ENCODE measurements at places on chromosomes 13 and 19. TPM values are rescaled to one million over a fixed set of nuclear protein-coding genes. Genes with fewer than 3 reads are reported as not detected.

GRCh38 chr19:14441041-14441938, 8.2 kb downstream of the PKN1 start:
- DNase-seq: no peak

Gene CGB3
- not detected for total RNA-seq

GRCh38 chr13:33146843-33147611, 130.8 kb downstream of the KL start:
- no peak for DNase-seq

Gene AMH
- 268 TPM for total RNA-seq

Gene NR1H2
- total RNA-seq: 93.8 TPM

DNA sequence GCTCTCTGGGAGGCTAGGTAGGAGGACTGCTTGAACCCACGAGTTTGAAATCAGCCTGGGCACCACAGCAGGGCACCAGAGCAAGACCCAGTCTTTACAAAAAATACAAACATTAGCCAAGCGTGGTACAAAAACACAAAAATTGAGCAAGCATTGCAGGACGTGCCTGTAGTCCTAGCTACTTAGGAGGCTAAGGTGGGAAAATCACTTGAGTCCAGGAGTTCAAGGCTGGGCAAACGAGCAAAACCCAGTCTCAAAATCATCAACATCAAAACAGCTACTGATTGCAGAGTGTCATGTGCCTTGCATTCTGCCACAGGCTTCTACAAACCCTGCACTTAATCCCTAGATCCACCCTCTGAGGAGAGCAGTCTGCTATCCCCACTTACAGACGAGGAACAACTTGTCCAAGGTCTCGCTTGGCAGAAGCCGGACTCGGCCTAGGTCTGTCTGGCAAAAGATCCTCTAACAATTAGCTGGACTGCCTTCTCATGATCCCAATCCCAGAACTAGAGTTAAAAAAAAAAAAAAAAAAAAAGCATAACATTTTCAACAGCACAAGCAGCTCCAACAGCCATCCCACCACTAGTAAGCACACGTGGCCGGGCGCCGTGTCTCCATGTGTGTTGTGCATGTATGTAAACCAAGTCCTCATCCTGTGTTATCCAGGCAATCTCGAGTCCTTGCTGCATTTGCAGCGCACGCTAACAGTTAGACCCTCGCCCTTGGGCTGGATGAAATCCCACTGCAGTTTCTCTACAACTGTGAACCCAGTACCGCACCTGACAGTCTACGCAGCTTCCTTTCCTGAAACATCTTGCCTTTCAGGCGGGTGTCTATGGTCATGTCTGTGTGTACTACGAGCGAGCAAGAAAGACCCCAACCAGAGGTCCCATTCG, 2.0 kb downstream of the PPP6R1 start:
- DNase-seq: peak; percentile 63

- DNase-seq: no peak
These were observed at the start of gene FPR1 for GRCh38 chr19:51751655-51752054. TSS of gene FPR1 (minus strand) at chr19:51751878. CDS start at chr19:51746994, 4,884 bp downstream.

GRCh38 chr13:44817131-44817671, 172.1 kb downstream of the NUFIP1 start:
- DNase-seq: no peak

- no peak for DNase-seq
These were observed 103.3 kb upstream of the ZNF507 start for GRCh38 chr19:32241932-32242710.

DNA sequence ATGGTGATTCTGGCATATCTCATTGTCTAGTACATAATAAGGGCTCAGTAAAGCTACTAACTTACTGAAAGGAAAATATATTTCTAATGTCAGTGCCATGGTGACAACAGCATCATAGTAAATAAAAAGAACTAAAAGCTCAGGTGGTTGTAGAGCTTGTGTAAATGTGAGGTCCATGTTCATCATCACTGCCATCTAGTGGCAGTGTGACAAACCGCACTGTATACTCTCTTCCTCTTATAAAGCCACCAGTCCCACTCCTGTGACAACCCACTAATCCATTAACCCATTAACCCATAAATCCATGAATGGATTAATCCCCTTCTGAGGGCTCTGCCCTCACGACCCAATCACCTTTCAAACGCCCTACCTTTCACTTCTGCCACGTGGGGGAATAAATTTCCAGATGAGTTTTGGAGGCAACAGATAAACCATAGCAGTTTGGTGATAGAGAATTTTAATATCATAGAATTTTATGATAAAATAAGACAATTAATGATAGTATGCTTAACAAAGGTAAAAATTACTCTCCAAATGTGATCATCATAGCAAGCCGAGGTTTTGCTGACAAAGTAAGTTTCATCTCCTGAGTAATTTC, 160.4 kb upstream of the SGCG start:
- peak; percentile 76 for DNase-seq

Gene NKG7
- total RNA-seq: not detected

GRCh38 chr13:57824121-57824520, 192.6 kb downstream of the PCDH17 start:
- DNase-seq: no peak

GRCh38 chr19:18232540-18233223, 6.4 kb upstream of the PDE4C start:
- DNase-seq: no peak

Gene IGFL1
- not detected for total RNA-seq

DNA sequence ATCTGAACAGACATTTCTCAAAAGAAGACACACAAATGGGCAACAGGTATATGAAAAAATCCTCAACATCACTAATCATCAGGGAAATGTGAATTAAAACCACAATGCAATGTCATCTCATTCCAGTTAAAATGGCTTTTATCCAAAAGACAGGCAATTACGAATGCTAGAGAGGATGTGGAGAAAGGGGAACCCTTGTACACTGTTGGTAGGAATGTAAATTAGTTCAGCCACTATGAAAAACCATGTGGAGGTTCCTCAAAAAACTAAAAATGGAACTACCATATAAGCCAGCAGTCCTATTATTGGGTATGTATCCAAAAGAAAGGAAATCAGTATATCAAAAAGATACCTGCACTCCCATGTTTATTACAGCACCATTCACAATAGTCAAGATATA, 24.7 kb upstream of the ZC3H13 start:
- DNase-seq: no peak

Gene PRODH2
- total RNA-seq: 0.99 TPM

Gene RASGRP4
- total RNA-seq: 1.3 TPM

DNA sequence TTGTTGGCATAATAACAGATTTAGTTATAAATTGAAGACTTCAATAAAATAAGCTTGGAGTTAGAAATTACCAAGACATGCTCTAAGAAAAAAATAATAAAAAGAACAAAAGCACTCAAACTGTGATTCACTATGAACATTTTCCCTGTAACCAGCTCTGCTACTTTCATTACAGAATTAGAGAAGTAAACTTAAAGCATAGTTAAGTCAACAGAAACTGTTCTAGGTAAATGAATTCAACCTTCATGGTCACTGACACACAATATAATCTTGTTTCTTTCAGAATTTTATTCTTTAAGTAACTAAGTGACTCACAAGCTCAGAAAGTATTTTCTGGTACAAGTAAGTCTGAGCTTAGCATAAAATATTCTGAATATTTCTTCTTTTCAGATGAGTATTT, 136.3 kb downstream of the KLF5 start:
- no peak for DNase-seq

Gene TYROBP
- 21.7 TPM for total RNA-seq

Gene FOSB
- total RNA-seq: 1.2 TPM

DNA sequence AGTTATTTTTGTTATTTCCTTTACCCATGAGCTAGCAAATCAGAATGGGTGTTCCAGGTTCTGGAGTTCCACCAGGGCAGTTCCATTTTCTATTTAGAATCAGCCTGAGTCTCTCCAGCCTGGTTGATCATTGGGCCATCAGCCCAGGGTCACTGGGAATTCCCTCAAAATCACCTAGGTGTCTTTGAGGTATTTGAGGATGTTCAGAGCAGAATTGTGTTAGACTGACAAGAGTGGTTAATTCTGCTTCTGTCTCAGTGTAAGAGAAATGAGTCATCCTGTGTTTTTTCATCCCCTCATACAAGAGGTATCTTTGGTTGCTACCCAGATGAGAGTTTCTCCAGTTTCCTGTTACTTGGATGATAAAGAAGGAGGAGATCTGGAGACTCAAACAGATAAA, 11.7 kb downstream of the ZNF66 start:
- no peak for DNase-seq

Gene IFNL3
- not detected for total RNA-seq

DNA sequence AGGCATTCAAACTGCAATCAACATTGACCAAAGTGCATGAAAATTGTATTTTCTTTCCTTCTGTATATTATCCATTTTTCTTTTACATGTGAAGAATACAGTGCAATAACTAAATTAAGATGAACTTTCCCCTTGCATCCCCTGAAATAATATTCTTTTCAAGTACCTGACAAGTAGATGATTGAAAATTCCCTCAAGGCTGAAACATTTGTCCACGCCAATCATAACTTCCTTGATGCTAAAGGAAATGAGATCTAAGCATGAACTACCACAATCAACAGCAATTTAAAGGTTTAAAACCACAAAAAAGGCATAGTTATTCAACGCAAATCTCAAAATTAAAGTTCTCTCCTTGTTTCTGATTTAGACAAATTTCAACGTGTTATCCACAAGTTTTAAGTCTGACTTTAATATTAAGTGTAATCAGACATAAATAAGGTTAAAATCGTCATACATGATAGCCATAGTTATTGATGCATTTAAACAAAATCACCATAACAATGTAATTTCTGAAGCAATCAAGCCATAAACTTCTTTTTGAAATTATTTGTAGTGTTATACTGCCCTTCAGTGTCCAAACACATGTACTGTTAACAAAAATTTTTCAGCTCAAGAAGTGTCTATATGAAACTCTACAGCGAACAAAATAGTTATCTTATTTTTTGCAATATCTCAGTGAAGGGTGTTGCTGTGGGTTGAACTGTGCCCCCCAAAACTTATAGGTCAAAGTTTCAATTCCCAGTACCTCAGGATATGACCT, 169.5 kb downstream of the DCLK1 start:
- no peak for DNase-seq

- DNase-seq: no peak
These were observed 7.9 kb downstream of the CAB39L start for GRCh38 chr13:49435992-49436391.

DNA sequence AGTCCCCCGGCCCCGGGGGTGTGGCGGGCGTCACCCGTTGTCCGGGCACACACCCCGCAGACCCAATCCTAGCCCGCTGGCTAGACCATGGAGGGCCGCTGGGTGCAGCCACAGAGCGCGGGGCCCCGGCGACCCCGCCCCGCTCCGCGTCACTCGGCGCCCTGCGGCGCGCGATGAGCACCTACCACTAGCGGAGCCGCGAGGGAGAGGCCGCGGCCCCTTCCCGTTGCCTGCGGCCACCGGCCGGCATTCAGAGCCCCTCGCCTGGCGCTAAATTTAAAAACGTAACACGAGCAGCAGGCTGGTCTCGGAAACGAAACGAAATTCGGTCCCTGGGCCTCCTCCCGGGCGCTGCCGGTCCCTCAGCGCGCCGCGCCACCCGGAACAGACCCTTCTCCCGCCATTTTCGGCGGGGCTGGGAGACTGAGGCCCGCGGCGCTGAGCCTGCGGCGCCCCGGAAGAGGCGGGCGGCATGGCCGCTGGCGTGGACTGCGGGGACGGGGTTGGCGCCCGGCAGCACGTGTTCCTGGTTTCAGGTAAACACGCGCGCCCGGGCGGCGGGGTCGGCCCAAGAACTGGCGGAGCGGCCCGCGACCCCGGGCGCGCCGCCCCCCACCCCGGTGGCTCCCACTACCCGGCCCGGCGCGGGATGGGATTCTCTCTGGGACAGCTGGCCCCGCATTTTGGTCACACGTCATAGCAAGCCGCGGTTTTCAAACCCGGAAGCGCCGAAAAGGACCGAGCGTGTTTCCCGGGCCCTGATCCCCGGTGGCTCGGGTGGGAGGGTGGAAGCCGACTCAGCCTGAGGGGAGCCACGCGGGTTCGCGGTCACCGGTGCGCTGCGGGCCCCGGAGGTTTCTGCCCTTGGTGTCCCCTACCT, at the start of gene RNASEH2B:
RNASEH2B (plus strand) TSS at position 187 of the 880 bp plus-strand sequence; CDS start at position 473, 286 bp downstream.
- peak; percentile 71 for DNase-seq

- DNase-seq: peak; percentile 61
These were observed 87.6 kb downstream of the ARHGEF7 start for GRCh38 chr13:111202745-111203144.

DNA sequence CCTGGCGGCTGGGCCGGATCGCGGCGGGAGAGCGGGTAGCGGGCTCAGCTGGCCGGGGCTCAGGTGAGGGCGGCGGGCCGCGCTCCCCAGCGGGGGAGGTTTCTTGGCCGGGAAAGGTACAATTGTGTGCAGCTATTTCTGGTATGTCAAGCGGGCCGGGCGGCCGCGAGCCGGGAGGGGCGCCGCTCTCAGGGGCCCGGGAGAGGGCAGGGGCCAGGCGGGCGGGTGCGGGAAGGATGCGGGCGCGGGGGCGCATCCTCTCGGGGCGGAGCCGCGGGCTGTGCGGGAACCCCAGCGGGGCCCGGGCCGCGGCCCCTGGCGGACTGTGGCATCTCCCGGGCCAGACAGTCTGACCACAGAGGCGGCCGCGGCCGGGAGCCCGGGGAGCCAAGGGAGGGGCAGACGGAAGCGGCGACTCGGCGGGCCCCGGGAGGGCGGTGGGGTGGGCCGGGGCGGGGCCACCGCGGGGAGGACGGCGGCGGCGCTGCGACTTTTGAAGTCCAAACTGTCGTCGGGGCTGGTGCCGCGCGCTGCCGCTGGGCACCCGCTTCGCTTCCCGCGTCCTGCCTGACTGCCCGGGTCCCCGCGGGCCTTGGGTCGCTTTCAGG, at the start of gene LMO7:
LMO7 (plus strand) TSS at position 503 of the 608 bp plus-strand sequence. CDS start 328 bp downstream, outside the sequence.
- peak; percentile 35 for DNase-seq

Gene TSSK6
- total RNA-seq: 117 TPM

DNA sequence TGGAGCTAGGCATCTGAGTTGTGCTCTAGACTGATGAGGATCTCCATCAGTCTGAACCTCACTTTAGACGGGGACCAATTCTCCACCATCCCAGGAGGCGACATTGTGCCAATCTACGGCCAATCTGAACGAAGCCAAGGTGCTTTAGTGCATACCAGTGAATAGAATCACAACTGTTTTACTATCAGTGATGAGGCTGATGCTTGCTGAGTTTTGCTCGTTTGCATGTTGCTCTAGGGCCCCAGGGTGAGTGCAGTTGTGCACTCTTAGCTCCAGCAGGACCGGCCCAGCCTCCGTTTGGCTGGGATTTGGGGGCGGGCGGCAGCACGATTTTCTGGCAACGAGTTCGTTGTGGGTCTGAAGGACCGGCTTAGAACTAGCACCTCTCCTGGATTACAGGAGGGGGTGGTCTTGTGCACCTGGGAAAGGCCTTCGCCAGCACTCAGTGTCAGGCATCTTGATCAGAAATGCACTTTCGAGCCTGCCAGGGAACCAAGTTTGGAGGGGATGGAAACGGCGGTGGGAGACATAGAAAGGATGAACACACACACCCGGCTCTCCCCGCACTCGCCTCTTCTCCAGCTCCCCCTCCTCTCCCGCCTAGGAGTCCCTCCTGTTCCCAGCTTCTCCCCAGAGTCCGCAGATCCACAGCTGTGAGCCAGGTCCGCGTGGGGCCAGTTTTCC, 4.4 kb downstream of the GSX1 start:
- DNase-seq: no peak

Data from testis (tissue), 5 donors.